Cerebellar nuclear complex (tissue), 1 donor: ENCODE measurements at places on chromosomes 11 and 22.

DNA sequence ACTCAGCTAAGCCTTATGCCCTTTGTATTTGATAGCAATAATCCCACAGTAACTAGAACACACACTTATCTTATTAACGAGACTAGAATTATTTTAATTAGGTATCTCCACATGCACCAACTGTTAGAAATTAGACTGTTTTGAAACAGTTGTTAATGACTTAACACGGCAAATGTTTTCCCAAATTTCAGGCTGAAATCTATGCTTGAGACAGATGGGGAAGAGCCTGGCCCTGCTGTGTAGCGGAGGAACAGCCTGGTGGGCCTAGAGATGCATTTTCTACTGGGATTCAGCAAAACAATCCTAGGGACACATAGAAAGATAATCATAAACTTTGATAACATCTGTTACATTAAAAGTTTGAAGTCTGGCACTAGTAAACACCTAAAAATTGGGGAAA lies 273.4 kb downstream of the TTC28 start:
- no peak for DNase-seq

GRCh38 chr11:106381895-106382294 lies 304.4 kb downstream of the AASDHPPT start:
- no peak for DNase-seq

- no peak for DNase-seq
Observed at GRCh38 chr22:44254811-44255210, 57.9 kb downstream of the SHISAL1 start.

- DNase-seq: no peak
Observed at GRCh38 chr11:17649696-17650095, 69.7 kb upstream of the MYOD1 start.

GRCh38 chr11:74085542-74085892 lies 76.6 kb upstream of the UCP3 start:
- no peak for DNase-seq
